Thoracic aorta (tissue), 2 donors: ENCODE measurements at places on chromosomes 2 and 18.

DNA sequence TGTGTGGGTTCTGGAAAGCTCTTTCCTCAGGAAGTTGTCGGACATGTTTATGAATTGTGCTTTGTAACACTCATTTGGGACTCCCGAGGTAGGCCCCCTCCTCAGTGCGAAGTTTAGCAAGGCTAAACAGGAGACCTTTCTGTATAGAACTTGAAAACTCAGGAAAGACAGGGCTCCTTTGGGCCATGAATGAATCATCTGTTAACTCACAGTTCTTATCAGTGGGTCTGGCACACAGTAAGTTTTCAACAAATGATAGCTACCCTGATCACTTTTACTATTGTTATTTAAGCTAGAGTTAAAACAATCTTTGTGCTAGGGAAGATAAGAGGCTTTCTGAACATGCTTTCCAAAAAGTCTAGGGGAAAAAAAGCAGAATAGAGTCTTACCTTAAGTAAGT is 430.5 kb upstream of the ETAA1 start:
- H3K4me1 ChIP-seq: no peaks in the 10 kb centered on the region

- H3K36me3 ChIP-seq: no peaks in the 10 kb centered on the region
- H3K27me3 ChIP-seq: no peaks in the 10 kb centered on the region
- no peak overlapping the region for H3K4me3 ChIP-seq
- no peak overlapping the region for H3K27ac ChIP-seq
- no peak for DNase-seq
These were observed 151.1 kb downstream of the FHOD3 start for GRCh38 chr18:36448384-36449290.

GRCh38 chr2:54556621-54557121 is 100.5 kb downstream of the SPTBN1 start:
- H3K4me1 ChIP-seq: peaks cover 27% of the 10 kb centered on the region
- DNase-seq: no peak
- no peak overlapping the region for H3K27ac ChIP-seq
- no peak overlapping the region for H3K4me3 ChIP-seq

- no peaks in the 10 kb centered on the region for H3K27me3 ChIP-seq
- no peak for DNase-seq
- H3K4me3 ChIP-seq: no peak overlapping the region
- no peaks in the 10 kb centered on the region for H3K4me1 ChIP-seq
- H3K36me3 ChIP-seq: no peaks in the 10 kb centered on the region
These were observed 18.8 kb upstream of the TMX3 start for GRCh38 chr18:68733707-68734106.

DNA sequence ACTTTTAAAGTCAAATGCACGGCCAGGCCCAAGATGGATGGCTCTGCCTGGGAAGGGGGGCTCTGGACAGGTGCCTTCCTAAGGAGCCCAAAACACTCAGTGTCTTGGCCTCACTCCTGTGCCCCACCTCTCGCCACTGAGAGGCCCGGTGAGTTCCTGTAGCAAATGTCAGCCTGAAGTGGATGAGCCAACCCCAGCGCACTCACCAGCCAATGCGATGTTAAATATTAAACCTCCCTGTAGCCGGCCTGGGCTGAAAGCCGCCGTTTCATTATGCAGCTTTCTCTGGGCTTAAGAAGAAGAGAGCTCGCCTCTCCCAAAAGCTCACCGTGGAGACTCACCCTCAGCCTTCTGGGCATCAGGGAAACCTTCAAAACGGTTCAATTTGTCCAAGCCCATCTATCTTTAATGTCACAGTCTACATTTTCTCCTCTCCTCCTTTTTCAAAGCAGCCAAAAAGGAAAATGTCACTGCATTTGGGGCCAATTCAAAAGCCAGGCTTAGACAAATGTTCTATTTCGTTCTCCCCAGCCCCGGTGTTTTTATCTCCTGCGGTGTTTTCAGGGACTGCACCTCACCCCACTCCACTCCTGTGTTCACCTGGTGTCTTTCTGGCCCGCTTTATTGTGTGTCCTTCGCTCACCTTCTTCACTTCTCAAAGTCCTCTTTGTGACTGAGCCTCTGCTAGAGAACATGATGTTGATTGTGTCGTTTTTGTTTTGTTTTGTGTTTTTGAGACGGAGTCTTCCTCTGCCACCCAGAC is 124.0 kb downstream of the NRP2 start:
- no peak overlapping the region for H3K27ac ChIP-seq
- peaks cover under 1% of the 10 kb centered on the region for H3K4me1 ChIP-seq
- H3K4me3 ChIP-seq: no peak overlapping the region
- no peaks in the 10 kb centered on the region for H3K27me3 ChIP-seq

GRCh38 chr2:160051371-160051800 is 11.0 kb downstream of the PLA2R1 start:
- no peak overlapping the region for H3K4me3 ChIP-seq
- peak overlapping the region; percentile 4 for H3K27ac ChIP-seq
- H3K4me1 ChIP-seq: peaks cover 3% of the 10 kb centered on the region
- no peaks in the 10 kb centered on the region for H3K27me3 ChIP-seq
- no peaks in the 10 kb centered on the region for H3K36me3 ChIP-seq

GRCh38 chr18:34220081-34220815 is 4.5 kb downstream of the NOL4 start:
- no peaks in the 10 kb centered on the region for H3K27me3 ChIP-seq
- H3K4me3 ChIP-seq: no peak overlapping the region
